Fibroblast of skin of right biceps (primary cell): ENCODE measurements at places on chromosomes 4 and X.

GRCh38 chr4:54233697-54234496 is 4.8 kb downstream of the PDGFRA start:
- peak; percentile 85 for DNase-seq

DNA sequence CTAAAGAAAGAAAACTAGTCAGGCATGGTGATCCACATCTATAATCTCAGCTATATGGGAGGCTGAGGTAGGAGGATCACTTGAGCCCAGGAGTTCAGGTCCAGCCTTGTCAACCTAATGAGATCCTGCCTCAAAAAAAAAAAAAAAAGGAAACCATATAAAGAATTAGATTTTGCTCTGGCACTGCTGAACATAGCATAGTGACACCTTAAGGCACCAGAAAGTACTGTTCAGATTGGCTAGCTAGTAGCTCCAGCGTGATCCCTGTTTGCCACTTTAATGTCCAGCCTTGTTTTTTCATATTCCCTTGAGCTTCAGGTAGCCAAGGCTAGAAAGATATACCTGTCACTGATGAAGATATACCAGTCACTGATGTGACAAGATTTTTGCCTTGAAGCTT is 34.1 kb downstream of the EXOC1 start:
- DNase-seq: no peak

DNA sequence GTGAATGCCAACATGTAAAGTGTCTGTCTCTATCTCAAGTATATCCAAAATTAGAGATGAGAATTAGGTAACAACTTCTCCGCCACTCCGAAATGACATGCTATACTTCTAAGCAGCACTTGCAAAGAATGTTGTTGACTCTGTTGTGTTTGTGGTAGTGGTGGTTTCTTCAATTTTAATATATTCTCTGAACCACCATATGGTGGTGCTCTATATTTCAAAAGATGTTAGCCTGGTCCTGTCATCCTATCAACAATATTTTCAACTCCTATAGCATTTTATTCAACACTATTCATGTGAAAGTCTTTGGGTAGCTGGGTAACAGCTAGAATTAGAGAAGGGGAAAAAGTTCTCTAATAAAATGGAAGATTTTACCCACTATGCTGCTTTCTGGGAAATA is 1622.8 kb upstream of the IGFBP7 start:
- DNase-seq: peak; percentile 5

DNA sequence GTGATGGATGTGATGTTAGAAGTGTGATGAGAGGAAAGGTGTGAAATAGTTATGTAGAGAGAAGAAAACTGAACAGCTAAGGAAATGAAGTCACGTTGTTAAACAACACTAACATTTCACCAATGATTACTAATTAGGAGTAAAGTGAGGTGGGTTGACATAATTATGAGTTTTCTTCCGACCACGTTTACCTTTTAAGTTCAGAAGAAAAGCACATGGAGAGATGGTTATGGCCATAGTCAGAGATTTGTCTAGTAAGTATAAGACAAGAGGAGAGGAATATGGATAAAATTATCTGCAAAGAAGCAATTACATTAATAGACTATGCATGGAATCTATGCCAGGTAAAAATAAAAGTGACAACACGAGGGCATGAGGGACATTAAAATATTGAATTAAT is 551.3 kb upstream of the TECRL start:
- no peak for DNase-seq

- peak; percentile 18 for DNase-seq
Measured at GRCh38 chr4:29972121-29972520, 748.0 kb upstream of the PCDH7 start.

DNA sequence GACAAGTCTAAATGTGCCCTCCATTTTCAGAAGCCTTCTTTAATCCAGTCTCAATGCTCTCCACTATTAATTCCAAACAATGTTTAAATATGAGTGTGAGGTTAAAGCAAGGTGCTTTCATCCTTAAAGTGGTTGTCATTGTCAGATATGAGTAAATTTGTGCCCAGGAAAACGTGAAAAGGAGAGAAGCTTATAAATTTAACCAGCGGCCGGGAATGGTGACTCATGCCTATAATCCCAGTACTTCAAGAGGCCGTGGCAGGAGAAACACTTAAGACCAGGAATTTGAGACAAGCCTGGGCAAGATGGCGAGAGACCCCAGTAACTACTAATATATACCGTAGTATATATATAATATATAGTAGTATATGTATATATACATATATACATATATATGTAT is 270.0 kb downstream of the ARHGAP24 start:
- no peak for DNase-seq

GRCh38 chrX:125522752-125523151 is 203.1 kb downstream of the TEX13C start:
- DNase-seq: no peak

DNA sequence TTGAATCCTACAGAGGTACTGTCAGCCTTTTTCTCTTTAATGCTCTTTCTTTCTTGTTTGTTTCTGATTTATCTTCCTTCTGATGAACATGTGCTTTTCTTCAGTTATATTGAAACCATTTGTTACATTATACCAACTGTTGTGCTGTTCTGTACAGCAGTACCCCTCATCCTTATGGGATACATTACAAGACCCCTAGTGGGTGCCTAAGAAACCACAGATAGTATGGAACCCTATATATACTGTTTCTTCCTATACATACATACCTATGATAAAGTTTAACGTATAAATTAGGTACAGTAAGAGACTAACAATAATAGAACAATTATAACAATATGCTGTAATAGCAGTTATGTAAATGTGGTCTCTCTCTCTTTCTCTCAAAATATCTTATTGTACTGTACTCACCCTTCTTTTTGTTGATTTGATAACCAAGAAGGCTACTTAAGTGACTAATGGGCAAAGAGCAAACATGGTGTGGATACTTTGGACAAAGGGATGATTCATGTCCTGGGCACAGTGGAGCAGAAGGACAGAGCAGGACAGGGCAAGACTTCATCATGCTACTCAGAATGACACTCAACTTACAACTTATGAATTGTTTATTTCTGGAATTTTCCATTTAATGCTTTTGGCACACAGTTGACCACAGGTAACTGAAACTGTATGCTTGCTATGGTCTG is 10.7 kb upstream of the YIPF7 start:
- no peak for DNase-seq

GRCh38 chrX:39633293-39633692 is 464.5 kb downstream of the BCOR start:
- DNase-seq: peak; percentile 61

DNA sequence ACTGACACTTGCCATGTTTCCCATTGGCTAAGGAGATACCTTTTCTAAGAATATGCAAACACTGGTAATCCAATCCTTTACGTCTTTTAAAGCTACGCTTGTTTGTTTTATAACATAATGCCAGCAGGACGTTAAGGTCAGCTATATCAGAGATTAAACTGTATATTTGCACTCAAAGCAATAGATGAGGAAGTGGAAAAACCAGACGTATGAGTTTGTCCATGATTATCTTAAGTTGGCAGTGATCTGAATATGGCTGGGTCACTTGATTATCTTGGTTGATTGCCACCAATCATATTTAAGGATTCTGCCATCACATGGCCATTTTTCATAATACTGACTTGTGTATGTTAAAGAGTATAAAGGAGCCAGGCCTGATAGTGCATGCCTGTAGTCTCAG is 19.4 kb downstream of the TMSB4X start:
- DNase-seq: no peak
